ENCODE measurements at places on chromosomes 16 and 17.

- no peak for DNase-seq
Measured at GRCh38 chr17:28427371-28427770, 21.4 kb upstream of the SLC46A1 start.

DNA sequence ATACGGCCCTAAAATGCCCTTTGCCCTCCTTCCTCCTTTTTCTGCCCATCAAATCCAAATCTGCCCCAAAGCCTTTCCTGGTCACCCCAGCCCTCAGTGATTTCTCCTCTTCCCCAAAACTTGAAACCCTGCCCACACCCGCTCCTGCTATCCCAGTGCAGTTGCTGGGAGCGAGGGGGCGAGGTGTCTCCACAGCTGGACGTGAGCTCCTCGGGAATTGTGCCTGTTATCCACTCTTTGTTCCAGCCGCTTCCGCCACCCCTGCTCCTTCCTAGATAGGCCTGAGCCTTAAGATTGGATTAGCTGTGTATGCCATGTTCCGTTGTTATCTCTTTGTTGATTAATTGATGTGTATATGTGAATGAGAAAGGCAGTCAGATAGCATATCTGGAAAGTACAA, 2.6 kb upstream of the KRT35 start:
- DNase-seq, result no peak

DNA sequence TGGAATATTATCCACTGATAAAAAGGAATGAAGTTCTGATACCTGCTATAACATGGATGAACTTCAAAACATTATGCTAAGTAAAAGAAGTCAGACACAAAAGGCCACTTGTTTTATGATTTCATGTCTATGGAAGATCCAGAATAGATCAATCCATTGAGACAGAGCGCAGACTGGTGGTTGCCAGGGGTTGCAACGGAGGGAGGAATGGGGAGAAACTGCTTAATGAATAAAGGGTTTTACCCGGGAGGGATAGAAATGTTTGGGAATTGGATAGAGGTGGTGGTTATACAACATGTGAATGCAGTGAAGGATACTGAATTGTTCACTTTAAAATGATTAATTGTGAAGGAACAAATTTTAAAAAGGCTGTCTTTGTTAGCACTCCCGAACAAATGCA, 30.2 kb downstream of the WDR59 start:
- DNase-seq, result no peak

- DNase-seq, result no peak
Measured at GRCh38 chr17:13415871-13416416, 185.8 kb downstream of the HS3ST3A1 start.

DNA sequence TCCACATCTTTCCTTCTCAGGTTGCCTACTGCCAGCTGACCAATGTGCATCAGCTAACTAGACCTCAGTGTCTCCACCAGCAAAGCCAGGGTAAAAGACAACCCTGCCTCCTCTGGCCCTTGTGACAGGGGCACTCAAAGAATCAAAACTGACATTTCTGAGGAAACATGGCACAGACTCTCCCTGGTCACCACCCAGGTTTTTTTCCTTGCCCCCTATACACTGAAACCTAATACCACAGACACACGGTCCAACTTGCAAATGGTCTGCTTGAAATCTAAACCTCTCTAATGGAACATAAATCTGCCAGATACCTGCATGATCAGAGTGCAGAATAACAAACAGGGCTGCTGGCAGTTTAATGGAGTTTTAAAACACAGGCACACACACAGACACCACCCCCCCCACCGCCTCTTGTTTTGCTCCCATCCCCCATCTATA, 19.5 kb upstream of the CORO6 start:
- DNase-seq, result no peak

- no peak for DNase-seq
Measured at GRCh38 chr17:9645851-9646545, 681 bp downstream of the USP43 start.

- DNase-seq, result peak; percentile 94
Measured at GRCh38 chr17:68346448-68346847, 55.2 kb downstream of the ARSG start.

DNA sequence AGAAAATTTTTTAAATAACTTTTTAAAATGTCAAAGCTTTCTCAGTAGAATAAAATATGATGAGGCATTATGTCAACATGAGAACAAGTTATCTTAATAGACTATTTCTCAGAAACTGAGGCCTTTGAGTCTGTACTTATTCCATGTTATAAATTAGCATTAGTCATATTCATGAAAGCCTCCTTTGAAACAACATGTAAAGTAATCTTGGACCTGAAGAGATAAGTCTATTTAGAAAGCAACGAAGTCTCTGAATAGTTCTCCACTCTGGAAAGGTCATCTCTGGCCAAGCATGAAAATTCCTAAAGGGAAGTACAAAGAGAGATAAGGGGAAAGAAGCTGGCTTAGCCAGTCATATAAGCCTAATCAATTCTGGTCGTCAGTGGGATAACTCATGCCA, 150.8 kb downstream of the CYB561 start:
- DNase-seq, result no peak

GRCh38 chr17:50699410-50699809, 8.3 kb downstream of the ANKRD40 start:
- DNase-seq, result no peak

DNA sequence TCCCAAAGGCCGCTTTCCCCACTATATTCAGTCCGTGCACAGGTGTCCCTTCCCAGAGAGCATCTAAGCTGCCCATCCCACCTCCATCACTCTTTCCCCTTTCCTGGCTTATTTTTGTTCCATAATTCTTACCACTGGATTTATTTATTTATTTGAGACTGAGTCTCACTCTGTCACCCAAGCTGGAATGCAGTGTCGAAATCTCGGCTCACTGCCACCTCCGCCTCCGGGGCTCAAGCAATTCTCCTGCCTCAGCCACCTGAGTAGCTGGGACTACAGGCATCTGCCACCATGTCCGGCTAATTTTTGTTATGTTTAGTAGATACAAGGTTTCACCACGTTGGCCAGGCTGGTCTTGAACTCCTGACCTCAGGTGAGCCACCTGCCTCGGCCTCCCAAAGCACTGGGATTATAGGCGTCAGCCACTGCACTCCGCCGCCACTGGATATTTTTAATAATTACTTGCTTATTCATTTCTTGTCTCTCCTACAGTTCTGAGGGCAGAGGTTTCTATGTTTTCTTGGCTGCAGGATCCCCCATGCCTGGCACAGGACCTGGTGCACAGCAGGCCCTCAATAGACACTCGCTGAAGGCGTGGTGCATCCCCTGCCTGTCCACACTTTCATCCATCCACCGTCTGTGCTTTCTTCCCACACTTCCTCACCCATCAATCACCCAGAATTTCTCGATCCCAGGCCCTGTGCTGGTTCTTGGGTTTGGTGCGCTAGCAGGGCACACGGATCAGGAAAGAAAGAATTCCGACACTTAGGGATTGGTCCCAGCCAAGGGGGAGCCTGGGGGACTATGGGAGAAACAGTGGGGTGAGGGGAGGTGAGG, 9.9 kb upstream of the ADGRG1 start:
- no peak for DNase-seq

DNA sequence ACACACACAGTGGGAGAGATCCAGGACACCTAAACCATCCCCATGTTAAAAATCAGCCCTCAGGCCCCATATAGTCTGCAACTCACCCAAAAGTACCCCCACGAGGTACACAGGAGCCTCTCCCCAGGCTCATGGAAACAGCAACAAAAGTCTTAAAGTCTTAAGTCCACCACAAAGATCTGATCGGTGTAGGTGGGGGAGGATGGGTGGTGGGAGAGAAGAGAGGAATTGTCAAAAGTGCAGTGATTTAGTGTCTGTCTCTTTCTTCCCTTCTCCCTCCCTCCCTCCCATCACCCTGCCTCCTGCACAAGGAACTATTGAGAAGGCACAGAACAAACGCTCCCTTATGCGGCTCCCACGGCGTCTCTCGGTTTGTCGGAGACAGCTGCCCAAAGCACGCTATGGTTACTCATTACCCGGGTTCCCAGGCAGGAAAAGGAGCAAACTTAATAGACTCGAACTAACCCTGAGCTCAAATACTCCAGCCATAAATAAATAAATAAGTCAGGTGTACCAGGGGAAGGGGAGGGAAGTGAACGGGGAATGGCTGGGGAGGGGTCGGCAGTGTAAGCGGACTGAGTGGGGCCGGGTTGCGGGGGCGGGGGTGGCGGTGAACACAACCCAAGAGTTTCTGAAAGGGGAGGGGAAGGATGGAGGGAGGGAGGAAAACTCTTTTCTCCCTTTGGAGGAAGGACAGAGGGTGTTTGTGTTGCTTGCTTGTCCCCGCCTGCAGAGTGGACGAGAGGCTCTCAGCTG, 477.4 kb downstream of the SLC39A11 start:
- DNase-seq, result no peak

DNA sequence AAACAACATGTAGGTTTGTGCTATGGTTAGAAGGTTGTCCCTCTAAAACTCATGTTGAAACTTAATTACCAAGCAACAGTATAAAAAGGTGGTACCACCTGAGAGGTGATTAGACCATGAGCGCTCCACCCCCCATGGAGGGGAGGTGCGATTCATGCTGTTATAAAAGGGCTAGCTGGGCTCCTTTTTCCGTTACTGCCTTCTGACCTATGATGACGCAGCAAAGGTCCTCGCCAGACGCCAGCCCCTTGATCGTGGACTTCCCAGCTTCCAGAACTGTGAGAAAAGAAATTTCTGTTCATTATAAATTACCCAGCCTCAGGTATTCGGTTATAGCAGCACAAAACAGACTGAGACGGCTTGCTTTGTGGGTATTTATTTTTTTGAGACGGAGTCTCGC, 167.8 kb downstream of the SNX29 start:
- DNase-seq, result no peak

DNA sequence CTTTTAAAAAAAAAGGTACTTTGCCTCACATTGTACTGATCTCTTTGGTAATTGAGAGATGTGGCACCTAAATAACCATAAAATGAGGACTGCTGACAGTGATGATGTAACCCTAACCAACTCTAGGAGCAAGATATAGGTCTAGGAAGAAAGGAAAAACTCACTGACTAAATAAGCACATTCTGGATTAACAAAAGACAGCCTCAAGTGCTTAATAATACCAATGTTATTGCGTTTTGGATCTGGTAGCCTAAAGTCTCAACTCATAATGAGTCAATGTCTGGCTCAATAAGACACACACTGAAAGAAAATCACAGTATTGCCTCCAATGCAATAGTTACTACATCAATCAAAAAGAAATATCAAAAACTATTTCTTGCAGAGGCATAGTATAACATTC, 3.0 kb downstream of the ERN1 start:
- DNase-seq, result no peak

DNA sequence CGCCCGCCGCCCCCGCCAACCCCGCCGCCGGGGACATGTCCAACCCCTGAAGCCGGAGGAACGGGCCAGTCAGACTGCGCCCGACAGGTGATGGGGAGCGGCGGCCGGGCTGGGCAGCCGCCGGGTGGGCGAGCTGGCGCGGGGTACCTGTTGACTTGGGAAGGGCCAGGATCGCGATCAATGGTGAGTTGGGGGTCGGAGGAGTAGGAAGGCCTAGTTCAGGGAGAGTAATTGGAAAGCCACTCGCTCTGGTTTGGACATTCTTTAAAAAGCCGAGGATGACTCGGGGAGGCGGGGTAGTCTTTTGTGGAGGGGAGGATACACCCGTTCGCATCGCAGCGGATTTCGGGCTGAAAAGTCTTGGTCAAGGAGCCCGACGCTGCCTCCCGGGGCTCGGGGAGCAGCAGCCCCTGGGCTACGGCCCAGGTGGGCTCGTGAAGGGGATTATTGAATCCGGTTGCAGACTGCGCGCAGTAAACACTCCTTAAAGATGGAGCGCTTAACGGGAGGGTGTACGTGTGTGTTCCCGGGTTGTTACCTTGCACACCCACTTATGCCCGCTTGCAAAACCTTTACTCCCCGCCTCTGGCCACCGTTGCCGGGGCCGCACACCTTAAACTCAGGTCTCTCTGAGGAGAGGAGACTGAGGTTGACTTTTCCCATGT, 123.8 kb downstream of the GOSR1 start:
- no peak for DNase-seq

DNA sequence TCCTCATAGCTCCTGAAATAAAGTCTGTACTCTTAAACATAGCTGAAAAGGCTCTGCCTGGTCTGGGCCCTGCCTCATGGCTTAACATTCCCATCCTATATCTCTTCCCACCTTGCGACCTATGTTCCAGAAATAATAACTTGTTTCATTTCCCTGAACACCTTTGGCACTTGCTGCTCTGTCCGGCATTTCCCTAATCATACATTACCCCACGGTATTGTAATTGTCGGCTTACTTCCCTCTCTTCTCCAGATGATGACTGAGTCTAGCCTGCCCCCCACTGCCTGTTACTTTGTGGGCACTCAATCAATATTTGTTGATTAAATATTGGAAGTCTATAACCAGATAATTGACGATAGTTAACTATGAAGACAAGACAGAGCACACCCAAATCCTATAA, 23.3 kb upstream of the SUPT4H1 start:
- DNase-seq, result peak; percentile 56

DNA sequence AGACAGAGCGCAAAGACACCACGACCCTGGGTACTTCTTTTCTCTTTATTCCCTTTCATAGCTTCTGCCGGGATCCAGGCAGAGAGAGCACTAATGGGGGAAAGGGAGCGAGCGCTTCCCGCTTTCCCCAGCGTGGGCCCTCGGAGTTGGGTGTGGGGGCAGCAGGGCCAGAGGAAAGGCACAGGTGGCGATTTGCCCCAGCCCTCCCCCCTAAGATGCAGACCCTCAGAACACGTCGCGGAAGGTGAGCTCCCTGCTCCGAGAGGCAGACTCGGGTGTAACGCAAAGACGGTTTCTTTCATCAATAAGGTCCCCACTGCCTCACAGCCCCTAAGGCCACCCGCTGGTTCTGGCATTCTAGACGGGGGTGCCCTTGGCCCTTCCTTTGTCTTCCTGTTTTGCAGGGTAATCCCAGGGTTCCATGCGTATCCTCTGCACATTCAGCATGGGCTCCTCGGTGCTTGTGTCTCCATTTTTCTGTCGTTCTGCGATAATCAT, 570 bp upstream of the NME3 start:
- DNase-seq, result no peak

- no peak for DNase-seq
Measured at GRCh38 chr16:53958341-53958880, 254.5 kb downstream of the FTO start.

Measured in CD14-positive monocyte (primary cell).